ENCODE measurements at places on chromosomes 16 and 17.

DNA sequence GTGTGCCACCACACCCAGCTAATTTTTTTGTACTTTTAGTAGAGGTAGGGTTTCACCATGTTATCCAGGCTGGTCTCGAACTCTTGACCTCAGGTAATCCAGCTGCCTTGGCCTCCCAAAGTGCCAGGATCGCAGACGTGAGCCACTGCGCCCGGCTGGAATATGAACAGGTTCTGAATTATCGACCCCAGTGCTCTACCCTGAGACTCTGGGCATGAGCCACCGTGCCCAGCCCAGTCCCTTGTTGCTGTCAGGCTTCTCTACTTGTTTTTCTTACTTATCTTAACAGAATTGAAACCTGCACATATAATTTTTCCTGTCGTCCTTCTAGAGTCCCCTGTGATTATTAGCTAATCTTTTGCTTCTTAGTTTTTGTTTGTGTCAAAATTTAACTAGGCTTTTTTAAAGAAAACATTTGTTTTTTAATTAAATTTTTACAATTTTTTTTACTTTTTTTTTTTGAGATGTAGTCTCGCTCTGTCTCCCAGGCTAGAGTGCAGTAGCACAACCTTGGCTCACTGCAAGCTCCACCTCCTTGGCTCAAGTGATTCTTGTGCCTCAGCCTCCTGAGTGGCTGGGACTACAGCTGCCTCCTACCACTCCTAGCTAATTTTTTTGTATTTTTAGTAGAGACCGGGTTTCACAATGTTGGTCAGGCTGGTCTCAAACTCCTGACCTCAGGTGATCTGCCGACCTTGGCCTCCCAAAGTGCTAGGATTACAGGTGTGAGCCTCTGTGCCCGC, 66.7 kb downstream of the AP2B1 start:
- no peak for DNase-seq

GRCh38 chr17:55663400-55663799, 59.3 kb downstream of the TMEM100 start:
- DNase-seq = no peak

GRCh38 chr16:86287664-86288201, 222.6 kb upstream of the FOXF1 start:
- no peak for DNase-seq

- no peak for DNase-seq
These were observed 3.1 kb upstream of the TBCD start for GRCh38 chr17:82748756-82749155.

GRCh38 chr16:9316615-9317014, 225.2 kb downstream of the HAPSTR1 start:
- DNase-seq = no peak

GRCh38 chr17:64661726-64661975, 456 bp downstream of the SMURF2 start:
- DNase-seq = no peak
